Stimulated activated CD8-positive, alpha-beta memory T cell treated with anti-CD3 and anti-CD28 coated beads, Interleukin-2, amount 100 ng/mL, for 1 hour (primary cell): ENCODE measurements at places on chromosomes 7 and 10.
A peak's percentile ranks its signal among the peaks of the same experiment; 100 is the strongest.

- no peak for DNase-seq
These were observed 40.6 kb downstream of the TMEM60 start for GRCh38 chr7:77757589-77757988.

DNA sequence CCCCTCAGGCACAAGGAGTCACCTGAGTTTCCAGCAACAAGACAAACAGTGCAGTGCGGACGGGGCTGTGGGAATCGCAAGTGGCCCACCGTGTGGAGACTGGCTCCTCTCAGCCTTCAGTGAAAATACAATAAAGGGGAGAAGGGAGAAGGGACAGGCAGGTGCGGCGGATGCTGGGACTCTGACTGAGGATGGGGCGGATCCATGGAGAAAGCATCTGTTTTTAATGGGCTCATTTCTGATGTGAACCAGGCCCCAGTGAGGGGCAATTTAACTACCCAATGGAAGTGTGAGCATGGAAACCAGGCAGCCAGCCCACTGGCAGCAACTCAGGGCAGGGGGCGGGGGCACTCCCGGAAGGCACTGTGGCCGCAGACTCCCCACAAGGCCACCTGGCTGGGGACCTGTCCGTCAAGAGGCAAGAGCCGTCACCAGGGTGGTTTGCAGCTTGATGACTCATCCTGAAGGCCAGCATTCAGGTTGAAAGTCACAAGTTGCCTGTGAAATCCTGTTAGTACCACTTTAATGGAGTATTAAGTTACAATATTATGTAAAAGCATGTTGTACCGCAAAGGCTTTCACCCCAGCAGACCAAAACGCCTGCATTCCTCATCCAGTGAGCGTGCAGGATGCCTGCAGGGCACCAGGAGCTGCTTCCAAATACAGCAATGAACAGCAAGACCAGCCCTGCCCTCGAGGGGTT, 476.4 kb downstream of the PTPRN2 start:
- no peak for DNase-seq

- no peak for DNase-seq
These were observed 4.7 kb upstream of the SPAG6 start for GRCh38 chr10:22340329-22341189.

GRCh38 chr7:155295511-155295910, 2.2 kb upstream of the INSIG1 start:
- no peak for DNase-seq

GRCh38 chr10:44956717-44957706, 2.6 kb upstream of the RASSF4 start:
- DNase-seq: no peak

DNA sequence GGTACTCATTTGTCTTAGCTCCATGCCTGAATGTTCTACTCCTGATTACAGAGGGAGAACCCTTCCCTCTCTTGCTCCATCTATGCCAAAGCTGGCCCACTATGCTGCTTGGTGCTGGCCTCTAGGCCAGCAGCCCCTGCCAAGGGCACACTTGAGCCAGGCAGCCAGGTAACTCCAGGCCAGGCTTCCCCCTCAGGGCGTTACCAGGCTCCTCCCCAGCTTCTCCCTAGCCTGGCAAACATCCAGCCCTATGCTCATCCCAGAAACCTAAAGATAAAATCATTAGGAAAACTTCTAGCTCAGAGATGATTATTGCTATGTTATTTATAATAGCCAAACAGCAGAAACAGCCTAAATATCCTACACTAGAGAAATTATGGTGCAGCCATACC, 103.7 kb downstream of the KCNMA1 start:
- DNase-seq: no peak

DNA sequence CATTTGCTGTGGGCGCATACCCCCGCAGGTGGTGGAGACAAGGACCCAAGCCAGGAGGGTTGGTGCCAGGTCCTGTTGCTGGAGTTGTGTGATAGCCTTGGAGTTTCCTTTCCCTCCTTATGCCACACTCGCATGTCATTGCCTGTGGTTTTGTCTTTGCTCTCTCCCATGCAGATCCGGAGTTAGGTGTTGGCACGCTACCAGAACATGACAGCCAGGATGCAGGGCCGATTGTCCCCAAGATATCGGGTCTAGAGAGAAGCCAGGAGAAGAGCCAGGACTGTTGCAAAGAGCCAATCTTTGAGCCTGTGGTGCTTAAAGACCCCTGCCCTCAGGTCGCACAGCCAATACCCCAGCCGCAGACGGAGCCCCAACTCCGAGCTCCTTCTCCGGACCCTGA, 369.2 kb upstream of the GALNT17 start:
- DNase-seq: no peak

GRCh38 chr7:155209478-155210319, 88.0 kb upstream of the INSIG1 start:
- no peak for DNase-seq

GRCh38 chr7:2451171-2452073, 24.8 kb downstream of the GRIFIN start:
- peak; percentile 63 for DNase-seq

- no peak for DNase-seq
These were observed 174.8 kb downstream of the RAPGEF5 start for GRCh38 chr7:22182149-22182548.

DNA sequence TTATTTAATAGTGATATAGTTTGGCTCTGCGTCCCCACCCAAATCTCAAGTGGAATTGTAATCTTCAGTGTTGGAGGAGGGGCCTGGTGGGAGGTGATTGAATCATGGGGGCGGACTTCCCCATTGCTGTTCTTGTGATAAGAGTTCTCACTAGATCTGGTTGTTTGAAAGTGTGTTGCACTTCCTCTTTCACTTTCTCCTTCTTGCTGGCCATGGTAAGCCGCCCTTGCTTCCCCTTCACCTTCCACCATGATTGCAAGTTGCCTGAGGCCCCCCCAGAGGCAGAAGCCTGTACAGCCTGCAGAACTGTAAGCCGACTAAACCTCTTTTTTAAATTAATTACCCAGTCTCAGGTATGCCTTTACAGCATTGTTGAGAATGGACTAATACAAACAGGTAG, 101.4 kb downstream of the MTPAP start:
- no peak for DNase-seq

DNA sequence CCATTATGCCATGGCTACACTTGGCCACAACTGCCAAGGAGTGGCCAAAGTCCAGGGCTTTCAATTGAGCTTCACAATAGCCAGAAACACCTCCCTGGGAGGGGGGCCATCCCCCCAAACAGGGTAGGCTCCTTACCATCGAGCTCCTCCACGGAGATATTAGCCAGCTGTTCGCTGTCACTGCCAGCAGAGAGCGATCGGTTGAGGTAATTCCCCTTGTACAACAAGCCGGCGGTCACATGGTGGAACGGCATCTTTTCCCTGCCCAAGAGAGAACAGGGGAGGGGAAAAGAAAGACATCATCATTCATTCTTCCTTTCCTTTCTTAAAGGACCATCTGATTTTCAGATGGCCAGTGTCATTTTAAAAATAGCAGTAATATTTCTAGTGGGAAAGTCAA, 133.6 kb downstream of the CALN1 start:
- DNase-seq: no peak

DNA sequence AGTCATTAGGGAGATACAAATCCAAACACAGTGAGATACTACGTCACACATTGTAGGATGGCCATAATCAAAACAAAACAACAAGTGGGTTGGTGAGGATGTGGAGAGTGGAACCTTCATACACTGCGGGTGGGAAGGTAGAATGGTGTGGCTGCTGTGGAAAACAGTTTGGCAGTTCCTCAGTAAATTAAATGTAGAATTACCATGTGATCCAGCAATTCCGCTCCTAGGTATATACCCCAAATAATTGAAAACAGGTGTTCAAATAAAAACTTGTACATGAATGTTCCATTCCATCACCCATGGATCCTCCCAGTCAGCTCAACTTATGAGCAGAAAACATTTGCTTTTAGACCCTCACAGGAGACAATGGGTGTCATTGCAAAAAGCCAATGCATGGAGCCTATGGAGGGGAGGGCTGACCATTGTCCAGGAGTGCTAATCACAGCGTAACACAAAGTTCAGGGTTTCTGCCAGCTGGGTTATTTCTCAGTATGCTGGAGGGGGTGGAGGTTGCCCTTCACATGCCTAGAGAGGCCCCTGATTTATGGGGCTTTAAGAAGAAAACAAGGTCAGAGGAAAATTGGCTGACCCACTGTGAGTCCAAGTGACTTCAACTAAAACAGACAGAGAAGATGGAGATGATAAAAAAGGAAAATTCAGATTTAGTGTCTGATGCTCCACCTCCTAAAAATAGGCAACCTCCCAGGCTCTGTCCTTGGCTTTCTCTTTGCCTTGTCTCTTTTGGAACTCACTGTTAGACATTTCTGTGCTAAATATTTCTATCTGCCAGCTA, 124.1 kb downstream of the WDR11 start:
- no peak for DNase-seq

DNA sequence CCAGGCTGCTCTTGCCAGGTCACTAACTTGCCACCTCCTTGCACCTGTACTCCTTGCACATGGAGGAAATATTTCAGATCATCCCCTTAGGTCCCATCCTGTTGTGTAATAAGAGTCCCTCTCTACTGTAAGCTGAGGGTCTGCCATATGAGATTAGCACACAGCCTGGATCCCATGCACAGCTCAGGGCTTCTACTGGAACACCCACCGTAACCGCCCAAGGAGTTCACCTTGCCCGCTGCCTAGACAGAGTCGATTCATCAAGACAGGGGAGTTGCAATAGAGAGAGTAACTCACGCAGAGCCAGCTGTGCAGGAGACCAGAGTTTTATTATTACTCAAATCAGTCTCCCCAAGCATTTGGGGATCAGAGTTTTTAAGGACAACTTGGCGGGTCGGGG, 694.4 kb upstream of the C7orf33 start:
- DNase-seq: no peak

DNA sequence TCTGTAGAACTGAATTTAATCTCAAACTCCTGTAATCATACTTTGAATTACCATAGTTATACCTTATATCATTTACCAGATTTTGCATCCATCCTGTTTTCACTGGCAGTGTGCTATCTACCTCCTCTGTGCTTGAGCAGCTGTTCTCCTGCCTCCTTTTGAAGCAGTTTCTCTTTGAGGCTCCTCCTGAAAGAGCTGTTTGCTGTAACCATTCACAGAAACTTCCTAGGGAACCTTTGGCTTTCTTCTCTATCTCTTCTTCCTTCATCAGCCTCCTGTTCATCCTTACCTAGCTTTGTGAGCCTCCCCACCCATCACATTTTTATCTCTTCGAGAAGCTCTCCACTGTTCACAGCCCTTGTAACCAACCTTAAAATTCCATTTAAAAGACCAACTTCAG, 108.2 kb downstream of the AASS start:
- no peak for DNase-seq

DNA sequence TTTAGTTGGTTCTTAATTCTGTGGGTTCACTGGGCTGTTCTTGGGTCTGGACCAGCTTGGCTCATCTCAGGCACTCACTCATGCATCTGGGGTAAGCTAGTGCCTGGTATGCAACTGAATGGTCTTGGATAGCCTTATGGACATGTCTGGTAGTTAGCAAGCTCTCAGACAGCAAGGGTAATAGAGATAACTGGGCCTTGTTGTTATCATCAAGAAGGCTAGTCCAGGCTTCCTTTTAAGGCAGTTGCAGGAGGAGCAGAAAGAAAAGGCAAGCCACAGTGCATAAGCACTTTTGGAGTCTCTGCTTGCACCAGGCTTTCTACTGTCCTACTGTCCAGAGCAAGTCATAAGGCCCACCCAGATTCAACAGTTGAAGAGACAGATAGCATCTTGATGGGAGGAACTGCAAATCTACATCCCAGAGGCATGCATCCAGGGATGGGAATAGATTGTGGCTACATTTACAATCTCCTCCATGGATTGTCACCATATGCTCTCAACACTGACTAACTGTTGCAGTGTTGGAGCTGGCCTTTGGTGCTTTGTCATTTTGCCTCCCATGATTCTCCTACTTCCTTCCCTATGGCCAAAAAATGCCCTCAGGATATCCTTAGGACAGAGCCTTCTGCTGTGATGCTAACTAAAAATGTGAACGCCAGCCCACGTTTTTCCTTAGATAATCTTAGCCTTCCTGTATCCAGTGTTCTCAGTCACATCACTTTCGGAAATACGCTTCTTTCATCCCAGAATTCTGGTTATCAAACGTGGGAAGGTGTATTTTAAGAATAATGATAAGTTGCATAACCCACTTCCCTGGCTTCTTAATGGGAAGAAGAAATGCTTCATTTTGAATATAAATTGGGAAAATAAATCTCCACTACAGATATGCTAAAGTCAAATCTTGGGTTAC, 3.6 kb downstream of the GIMAP4 start:
- DNase-seq: no peak

DNA sequence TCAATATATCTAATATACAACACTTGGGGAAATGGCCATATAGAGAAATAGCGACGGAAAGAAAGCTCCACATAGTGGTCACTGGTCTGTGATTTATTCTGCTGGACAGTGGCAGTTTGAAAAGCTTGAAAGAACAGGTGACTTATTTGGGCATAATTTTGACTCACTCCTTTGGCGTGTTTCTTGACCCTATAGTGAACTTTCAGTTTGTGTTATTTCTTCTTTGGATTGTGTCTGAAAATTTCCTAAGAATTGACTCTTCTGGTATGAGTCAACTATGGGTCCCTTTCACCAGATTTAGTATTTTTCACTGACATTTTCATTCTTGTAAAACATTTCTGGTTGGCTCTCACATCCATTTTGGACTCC, 25.8 kb upstream of the IMMP2L start:
- DNase-seq: no peak

DNA sequence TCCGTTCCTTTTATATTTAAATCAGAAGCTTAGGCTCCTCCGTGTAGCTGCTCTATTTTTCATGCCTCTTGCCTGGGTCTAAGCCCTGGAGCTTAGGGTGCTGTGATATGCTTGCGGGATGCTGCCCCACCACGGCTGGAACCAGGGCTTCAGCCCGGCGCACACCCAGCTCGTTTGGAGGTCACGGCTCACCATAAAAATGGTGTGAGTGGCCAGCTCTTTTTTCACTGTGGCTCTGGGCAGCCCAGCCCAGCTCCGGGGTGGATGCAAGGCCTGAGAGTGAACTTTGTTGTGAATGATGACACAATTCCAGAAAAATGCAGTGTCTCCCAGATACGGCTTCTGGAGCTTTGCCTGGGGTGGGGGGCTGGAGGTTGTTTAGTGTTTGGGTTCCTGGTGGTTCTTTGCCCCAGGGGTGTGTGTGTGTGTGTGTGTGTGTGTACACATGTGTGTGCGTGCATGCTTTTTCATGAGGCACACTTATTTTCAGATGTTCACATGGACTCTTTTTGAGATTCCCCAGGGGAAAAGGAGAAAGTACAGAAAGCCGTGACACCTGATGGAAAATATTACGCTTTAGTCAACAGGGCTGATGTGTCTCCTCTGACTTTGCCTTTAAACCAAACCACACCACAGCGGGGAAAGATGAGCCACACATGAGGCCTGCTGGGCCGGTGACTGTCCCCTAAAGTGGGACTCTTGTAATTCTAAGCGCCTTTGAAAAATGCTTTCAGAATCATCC, 46.2 kb downstream of the GRK5 start:
- no peak for DNase-seq

DNA sequence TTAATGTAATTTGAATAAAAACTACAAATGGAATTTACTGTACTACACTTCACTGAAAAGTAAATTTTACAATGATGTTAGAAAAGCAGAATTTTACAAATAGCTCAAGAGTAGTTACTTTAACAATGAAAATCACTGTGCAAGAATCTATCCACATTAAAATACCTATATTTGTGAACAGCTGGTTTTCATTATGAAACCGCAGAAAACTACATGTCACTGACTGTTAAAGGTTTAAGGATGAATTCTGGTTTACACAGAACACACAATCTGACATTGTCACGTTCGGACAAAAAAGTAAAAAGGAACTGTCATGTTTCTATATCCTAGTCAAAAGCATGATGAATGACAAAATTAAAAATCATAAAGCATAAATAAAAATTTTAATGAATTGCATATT, 415.3 kb upstream of the PRKCQ start:
- DNase-seq: no peak

- no peak for DNase-seq
These were observed 132.2 kb upstream of the NPVF start for GRCh38 chr7:25360451-25360850.
